Smooth muscle cell of bladder (primary cell): ENCODE measurements at places on chromosomes 5 and 9. TPM values are rescaled to one million over a fixed set of nuclear protein-coding genes. Genes with fewer than 3 reads are reported as not detected.

The DMRTA1 gene
- total RNA-seq: 0.14 and 0.28 TPM in 2 replicates

The JAKMIP2 gene
- total RNA-seq: under 0.01 and 0.57 TPM in 2 replicates

The PCYOX1L gene
- total RNA-seq: 6.5 and 9.1 TPM in 2 replicates

The SLCO6A1 gene
- not detected in 2 replicates for total RNA-seq

The IFNA4 gene
- not detected in 2 replicates for total RNA-seq

The PAPPA gene
- 137 and 209 TPM in 2 replicates for total RNA-seq

The ANP32B gene
- total RNA-seq: 7.8 and 10.2 TPM in 2 replicates

The TMEM245 gene
- total RNA-seq: 30.2 and 37.0 TPM in 2 replicates

The TMED7 gene
- total RNA-seq: 132 and 142 TPM in 2 replicates

The LAMC3 gene
- 0.09 and 0.28 TPM in 2 replicates for total RNA-seq

The OR1L6 gene
- total RNA-seq: not detected in 2 replicates

The GLE1 gene
- 16.6 and 20.1 TPM in 2 replicates for total RNA-seq

The COL23A1 gene
- under 0.01 TPM in 1 of 2 replicates, not detected in the other for total RNA-seq

The ABCA1 gene
- 222 and 232 TPM in 2 replicates for total RNA-seq

The KCNT1 gene
- not detected in 2 replicates for total RNA-seq

The FOXI1 gene
- total RNA-seq: not detected in 2 replicates

The GLIPR2 gene
- 43.8 and 47.2 TPM in 2 replicates for total RNA-seq

The FSTL4 gene
- 0.09 and 0.43 TPM in 2 replicates for total RNA-seq

The FGD3 gene
- not detected in 2 replicates for total RNA-seq

The RNF183 gene
- total RNA-seq: not detected in 2 replicates

The C5orf58 gene
- total RNA-seq: not detected in 2 replicates

The SLC23A1 gene
- total RNA-seq: under 0.01 TPM in 1 of 2 replicates, not detected in the other

The SLC34A1 gene
- total RNA-seq: not detected in 2 replicates

The AQP3 gene
- 5.7 and 12.2 TPM in 2 replicates for total RNA-seq

The CWC27 gene
- total RNA-seq: 12.2 and 13.4 TPM in 2 replicates

The UCK1 gene
- total RNA-seq: 15.5 and 16.0 TPM in 2 replicates

The FGF1 gene
- total RNA-seq: 0.92 and 1.1 TPM in 2 replicates

The SPINK9 gene
- not detected in 2 replicates for total RNA-seq
